ENCODE measurements at places on chromosomes 6 and 20.

- no peak for DNase-seq
Observed at GRCh38 chr20:45090481-45090880, 10.4 kb downstream of the KCNS1 start.

DNA sequence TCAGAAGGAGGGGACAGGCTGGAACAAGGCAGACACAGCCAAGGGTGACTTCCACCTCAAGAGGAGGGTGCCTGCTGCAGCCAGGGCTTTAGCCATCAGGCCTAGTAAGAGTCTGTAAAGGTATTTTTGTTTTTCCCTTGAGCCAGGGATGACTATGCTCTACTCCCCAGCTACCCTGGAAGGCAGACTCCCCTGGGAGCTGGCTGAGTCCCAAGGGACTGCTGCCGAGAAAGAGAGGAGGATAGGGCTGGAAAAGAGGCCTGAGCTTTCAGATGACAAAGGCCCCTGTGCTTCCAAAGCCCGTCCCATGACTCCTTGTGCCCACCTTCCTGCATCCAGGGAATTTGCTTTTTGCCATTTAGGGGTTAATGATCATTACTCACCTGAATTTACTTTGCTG is 14.0 kb upstream of the GSTA4 start:
- DNase-seq = no peak

DNA sequence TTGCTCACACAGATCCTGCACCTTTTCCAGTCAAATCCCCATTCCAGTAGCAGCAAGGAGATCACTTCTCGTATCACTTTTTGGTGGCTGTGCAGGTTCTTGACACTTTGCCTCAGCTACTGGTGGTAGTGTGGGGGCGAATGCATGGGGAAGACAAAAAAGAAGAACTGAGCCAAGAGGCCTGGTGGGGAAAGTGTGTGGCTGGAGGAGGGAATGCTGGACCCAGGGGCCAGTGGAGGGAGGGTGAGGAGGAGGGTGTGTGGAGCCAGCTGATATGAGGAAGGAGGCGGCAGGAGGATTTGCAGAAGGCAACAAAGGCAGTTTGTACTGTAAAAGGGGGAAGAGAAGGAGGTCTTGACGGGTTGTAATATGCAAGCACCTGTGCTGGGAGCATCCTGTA is 15.7 kb upstream of the HLA-C start:
- DNase-seq = no peak

GRCh38 chr6:134491477-134491876 is 173.6 kb upstream of the SGK1 start:
- DNase-seq = no peak

DNA sequence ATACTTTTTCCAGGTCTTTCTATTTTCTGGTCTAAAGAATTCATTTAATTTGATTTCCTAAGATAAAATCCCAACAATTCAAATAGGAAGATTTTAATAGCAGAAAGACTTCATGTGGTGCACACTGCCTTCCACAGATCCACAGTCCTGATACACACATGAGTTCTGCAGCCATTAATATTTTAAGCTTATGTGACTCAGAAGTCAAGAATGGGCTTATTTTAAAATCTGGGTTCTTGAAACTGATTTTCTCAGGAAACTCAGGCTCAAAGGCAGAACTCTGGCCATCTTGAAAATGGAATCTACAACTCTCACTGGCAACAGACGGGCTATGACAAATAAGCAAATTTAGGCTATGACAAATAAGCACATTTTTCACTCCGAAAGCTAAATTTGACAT is 88.2 kb downstream of the COL12A1 start:
- DNase-seq = no peak

DNA sequence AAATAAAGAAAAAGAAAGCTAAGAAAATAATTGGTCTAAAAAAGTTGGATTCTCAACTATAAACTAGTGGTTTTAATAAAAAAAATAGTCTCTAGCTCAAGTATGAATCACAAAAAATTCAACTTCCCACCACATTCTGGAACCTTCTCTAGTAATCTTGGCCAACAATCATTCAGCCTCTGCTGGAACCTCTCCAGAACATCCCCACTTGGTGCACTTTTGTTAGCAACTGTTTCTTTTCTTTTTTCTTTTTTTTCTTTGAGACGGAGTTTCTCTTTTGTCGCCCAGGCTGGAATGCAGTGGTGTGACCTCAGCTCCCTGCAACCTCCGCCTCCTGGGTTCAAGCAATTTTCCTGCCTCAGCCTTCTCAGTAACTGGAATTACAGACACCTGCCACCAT is 35.7 kb downstream of the TXLNB start:
- DNase-seq = no peak

GRCh38 chr6:163774485-163774884 is 360.0 kb downstream of the QKI start:
- no peak for DNase-seq

DNA sequence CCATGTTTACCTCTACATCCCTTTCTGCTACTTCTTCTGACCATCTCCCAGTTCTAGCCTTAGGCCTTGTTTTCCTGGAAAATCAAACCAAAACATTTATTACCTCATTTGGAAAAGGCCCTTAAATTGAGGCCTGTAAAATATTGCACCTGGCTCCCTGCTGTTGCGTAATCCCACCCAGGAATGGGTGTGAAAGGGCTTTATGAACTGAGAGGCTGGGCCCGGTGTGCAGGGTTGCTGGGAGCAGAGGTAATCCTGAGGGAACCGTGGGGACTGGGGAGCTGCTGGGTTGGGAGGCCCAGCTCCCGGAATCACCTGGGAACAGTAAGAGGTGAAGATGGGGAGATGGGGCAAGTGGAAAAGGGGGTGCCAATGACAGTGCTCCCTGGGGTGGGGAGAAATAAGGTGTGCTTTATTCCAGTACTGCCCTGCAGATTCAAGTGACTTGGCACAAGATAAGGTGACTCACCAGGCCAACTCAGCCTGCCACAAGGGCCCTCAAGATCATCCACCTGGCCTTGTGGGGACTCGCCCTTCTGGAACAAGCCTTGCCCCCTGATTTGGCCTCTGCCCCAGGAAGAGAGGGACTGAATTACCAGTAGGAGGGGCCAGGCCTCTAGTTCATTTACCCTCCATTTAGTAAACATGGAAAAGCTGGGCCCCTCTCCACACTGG is 44.2 kb downstream of the KCNK5 start:
- DNase-seq = no peak

DNA sequence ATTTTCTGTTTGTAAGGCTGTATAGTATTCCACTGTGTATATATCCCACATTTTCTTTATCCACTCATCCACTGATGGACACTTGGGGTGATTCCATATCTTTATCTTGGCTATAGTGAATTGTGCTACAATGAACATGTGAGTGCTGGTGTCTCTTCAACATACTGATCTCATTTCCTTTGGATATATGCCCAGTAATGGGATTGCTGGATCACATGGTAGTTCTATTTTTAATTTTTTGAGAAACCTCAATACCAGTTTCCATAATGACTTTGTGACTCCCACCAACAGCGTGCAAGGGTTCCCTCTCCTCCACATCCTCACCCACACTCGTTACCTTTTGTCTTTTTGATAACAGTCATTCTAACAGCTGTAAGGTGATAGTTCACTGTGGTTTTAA is 166.0 kb downstream of the ARHGAP18 start:
- no peak for DNase-seq
